Activated CD4-positive, CD25-positive, alpha-beta regulatory T cell (primary cell): ENCODE measurements at places on chromosomes 2 and 18.
A peak's percentile ranks its signal among the peaks of the same experiment; 100 is the strongest.

- no peak for DNase-seq
Observed at GRCh38 chr18:27595113-27595838, 410.2 kb upstream of the CHST9 start.

- no peak for DNase-seq
Observed at GRCh38 chr18:74139888-74140287, 7.7 kb downstream of the FBXO15 start.

- no peak for DNase-seq
Observed at GRCh38 chr2:31413862-31414550, 536 bp downstream of the XDH start.

DNA sequence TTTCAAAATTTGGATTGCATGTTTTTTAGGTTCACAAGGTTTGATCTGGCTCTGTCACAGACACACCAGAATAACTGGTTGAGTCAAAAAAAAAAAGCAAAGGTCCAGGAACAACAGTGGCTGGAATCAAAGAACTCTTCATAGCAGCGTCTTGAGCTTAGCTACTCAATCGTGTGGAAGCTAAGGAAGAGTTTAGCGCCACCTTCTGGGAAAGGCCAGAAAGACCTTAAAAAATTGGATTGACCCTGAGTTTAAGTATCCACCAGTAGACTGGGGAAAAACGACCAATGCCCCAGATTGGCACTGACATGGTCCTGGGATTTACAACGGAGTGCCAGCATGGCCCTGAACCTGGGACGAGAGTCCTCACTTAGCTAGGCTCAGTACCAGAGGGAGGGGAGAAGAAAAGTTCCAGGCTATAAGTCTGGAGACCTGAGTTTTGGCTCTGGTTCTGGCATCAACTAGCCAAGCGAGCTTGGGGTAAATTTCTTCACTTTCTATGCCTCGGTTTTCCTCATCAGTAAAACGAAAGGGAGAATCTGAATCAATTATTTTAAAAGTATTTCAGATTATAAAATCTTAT is 71.1 kb upstream of the TFCP2L1 start:
- DNase-seq: no peak

GRCh38 chr18:61738042-61738441 is 154.8 kb downstream of the RNF152 start:
- DNase-seq: no peak

- DNase-seq: no peak
Observed at GRCh38 chr2:128280901-128281321, 37.8 kb downstream of the HS6ST1 start.

DNA sequence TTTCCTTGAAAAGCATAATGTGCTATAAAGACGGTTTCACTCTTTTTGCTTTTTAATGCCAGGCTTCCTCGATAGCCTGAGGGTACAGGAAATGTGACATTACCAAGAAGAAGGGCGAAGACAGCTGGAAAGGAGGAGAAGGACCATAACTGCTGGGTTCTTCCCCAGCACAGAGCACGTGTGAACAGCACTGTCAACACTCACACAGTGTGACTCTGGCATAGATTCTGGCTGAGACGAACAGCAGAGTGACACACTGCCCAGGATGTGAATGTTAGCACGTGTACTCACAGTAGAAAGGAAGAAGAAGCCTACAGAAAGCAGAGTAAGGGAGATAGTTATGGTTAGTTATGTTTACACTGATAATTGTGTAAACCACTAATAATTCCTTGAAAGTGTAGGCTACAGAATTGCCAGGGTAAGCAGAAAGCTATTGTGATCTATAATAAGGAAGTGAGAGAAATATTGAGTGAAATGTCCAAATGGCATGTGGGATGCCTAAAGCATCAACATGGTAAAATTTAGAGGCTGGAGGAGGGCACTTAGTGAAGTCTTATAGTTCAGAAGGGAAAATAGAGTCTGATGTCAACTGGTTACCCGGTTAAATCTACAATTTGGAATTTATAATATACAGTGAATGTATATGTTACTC is 198.2 kb downstream of the DLGAP1 start:
- no peak for DNase-seq

- DNase-seq: no peak
Observed at GRCh38 chr2:217299590-217299989, 439.7 kb upstream of the TNP1 start.

GRCh38 chr2:117436697-117437096 is 377.8 kb upstream of the DDX18 start:
- DNase-seq: no peak

DNA sequence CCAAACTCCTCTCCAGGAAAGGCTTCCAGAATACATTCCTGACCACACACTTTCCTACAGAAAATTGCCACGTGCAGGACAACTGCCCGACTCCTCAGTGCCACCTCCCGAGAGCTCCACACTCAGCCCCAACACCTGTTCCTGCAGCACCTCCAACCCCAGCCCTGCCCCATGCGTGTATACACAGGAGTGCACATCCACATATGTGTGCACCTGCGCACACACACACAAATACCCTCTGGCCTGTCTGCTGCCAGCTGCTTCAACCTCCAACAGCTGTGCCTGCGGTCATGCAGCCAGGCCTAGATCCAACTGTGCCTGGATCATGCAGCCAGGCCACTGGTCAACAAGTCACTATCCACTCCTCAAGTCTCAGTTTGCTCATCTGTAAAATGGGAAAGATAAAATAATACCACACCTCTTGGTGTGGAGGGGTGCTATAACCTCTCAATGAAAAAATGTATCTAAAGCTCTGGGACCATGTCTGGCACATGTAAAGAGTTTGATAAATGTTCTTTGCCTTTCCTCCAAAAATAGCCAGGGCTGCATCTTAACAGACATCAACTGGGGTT is 152.1 kb upstream of the ID2 start:
- DNase-seq: no peak

DNA sequence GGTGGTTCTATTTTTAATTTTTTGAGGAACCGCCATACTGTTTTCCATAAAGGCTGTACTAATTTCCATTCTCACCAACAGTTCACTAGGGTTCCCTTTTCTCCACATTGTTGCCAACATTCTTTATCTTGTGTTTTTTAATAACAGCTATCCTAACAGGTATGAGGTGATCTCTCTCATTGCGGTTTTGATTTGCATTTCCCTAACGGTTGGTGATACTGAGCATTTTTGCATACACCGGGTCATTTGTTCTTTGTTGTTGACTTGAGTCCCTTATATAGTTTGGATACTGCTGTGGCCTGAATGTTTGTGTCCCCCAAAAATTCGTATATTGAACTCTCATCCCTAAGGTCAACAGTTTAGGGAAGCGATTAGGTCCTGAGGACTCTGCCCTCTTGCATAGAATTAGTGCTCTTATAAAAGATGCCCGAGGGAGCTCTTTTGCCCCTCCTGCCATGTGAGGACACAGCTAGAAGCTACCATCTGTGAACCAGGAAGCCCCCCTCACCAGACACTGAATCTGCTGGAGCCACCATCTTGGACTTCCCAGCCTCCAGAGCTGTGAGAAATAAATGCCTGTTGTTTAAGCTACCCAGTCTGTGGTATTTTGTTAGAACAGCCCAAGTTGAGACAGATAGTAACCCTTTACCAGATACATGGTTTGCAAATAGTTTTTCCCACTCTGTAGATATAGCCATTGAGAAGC is 4.7 kb downstream of the IMP4 start:
- DNase-seq: no peak

DNA sequence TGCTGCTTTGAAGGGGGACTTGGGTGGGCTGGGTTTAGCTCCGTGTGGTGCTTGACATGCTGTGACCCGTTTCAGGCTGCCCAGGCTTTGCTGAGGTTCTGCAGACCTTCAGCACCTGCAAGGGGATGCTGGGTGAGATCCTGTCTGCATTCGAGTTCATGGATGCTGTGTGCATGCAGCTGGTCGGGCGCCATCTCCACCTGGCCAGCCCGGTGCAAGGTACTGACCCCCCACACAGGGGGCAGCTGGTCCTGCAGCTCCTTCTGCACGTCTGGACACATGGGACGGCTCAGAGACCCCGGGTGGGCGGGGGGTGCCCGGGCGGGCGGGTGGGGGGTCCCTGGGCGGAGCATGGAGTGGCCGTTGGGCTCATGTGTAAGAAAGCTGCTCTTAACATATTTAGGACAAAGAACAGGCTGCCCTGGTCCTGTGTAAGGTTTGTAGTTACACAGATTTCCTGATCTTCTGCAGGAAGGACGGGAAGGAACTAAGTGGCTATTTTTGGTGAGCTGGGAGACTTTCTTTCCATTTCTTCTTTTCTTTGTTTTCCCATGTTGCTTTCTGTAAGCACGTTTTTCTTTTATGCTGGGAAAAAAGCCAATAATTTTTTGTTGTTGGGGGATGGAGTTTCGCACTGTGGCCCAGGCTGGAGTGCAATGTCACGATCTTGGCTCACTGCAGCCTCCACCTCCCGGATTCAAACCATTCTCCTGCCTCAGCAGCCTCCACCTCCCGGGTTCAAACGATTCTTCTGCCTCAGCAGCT is 15.8 kb downstream of the D2HGDH start:
- DNase-seq: no peak

GRCh38 chr2:119820275-119820674 is 60.6 kb downstream of the PTPN4 start:
- no peak for DNase-seq

DNA sequence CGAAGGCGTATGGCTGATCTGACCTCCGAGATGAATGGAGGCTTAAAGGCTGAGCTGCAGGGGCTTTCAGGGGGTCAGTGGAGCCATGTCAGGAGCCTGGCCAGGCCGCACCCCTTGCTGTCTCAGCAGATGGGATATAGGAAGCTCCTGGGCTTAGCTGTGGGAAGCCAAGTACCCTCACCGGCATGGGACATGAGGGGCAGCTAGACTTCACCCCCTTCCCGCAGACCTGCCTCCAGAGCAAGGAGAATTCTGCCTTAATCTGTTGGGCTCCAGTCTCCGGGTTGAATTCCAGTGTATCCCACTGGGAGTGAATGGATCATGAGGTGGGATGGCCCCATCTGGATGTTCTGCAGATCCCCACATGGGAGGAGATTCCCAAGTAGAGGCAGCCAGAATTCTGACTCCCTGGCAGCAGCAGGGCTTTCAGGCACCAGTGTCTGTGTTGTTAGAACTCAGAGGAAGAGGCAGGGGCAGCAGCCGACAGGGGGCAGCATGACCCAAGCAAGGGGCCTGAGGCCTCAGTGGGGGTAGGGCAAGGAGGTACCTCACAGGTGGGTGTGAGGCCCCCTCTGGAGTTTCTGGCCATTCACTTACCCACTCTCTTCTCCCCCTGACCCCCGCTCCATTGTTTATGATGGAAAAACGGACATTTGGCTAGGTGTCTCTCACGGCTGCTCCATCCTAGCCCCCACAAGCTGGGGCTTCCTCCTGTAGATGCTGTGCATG is 19.1 kb downstream of the CAPG start:
- peak; percentile 44 for DNase-seq

DNA sequence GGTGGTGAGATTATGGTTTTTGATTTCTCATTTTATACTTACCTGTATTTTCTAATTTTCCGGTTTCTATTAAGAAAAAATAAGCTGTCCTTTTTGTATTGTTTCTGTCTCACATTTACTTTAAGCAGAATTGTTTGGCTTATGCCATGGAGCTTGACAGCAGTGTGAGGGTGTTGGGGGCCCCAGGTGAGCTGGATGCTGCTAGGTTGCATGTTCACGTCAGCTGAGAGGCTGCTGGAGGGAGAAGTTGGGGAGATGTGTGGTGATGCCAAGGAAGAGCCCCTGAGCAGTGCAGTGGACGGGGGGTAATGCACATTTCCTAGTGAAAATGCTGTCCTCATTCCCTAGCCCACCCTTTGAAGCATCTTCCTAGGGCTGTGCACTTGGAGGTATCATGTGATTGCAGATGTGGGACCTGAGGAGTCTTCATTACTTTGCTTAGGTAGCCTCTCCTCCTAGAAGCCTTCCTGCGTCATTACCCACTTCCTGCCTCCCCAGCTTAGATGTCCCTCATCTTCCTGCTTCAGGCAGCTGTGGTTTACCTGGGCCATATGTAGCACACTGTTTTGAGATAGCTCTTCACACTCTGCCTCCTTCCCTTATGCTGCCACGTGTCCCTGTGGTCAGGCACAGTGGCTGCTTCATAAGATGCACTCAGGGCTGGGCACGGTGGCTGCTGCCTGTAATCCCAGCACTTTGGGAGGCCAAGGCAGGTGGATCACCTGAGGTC is 16.2 kb downstream of the ATG16L1 start:
- peak; percentile 5 for DNase-seq

DNA sequence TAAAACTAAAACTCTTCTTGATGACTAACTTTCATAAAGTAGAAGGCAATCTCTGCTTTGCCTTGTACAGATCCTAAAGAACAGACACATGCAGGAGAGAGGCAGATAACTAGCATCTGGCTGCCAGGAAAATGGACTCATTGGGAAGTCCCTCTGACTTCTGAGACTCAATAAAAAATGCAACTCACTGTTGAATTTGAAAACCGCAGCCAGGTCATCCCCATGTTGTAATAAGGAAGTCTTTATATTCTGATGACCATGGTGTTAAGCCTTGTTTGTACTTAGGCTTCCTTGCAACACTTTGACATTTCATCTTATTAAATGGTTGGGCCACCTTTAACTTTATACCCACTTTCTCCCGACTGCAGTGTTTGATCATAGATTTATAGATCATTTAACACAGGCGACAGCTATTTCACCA is 375.1 kb upstream of the KCNH7 start:
- DNase-seq: no peak
